Ureter (tissue), 1 donor: ENCODE measurements at places on chromosomes 16 and 17. TPM values are rescaled to one million over a fixed set of nuclear protein-coding genes. Genes with fewer than 3 reads are reported as not detected.

Gene KRTAP4-3
- total RNA-seq = not detected

GRCh38 chr17:71625330-71625729, 495.5 kb upstream of the SOX9 start:
- no peak for DNase-seq

GRCh38 chr17:48236681-48237134, 129.1 kb downstream of the SNX11 start:
- DNase-seq = no peak

- DNase-seq = peak; percentile 78
Measured at GRCh38 chr17:17445925-17446665, 30.7 kb upstream of the MED9 start.

DNA sequence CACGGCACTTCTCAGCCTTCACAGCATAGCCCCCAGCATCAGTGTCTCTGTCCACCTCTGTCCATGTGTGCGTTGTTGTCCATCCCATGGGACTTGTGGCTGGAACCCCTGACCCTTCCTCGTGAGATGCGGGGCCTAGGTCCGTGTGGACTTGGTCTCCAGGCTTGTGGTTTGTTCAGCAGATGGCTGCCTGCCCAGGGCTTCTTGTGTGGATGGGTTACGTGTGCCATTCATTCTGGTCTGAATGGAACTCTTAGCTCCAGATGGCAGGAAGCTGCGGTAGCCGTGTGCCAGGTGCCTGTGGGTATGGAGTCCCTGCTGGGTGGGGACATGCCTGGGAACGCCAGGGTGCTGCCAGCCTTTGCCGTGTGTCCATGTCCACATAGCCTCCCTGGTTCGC, 31.7 kb upstream of the NUDT16L1 start:
- no peak for DNase-seq

Gene NUDT7
- 8.7 TPM for total RNA-seq

DNA sequence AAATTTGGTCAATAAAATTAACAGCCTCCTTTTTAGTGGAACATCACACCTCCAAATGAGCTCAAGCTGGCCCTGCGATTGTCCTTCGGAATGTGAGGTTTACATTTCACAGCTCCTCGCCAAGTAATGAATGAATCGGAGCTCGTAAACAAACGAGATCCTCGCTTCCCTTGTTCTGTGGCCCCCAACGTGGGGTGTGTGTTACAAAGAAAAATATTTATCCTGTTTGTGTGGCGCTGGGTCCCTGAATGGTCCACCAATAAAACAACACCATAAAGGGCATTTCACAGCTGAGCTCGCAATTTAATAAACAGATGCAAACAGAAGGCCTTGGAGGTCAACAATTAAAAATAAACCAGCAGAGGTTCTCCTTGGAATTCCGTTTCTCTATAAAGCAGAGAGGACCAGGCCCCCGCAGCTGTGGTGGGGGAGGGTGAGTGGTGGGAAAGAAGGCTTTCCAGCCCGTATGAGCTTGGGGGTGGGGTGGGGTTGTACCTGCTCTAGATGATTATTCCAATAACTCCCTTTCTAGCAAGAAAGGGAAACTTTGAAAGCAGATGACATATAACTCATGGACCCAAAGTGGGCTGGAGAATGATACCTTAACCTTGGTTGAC, 393.9 kb upstream of the SALL1 start:
- no peak for DNase-seq

- DNase-seq = no peak
Measured at GRCh38 chr16:57592591-57593003, 35.8 kb upstream of the ADGRG1 start.

Gene LGALS9C
- not detected for total RNA-seq

GRCh38 chr16:68377667-68378393, 67.0 kb downstream of the PRMT7 start:
- no peak for DNase-seq

GRCh38 chr16:82782715-82783251, 156.0 kb downstream of the CDH13 start:
- no peak for DNase-seq

DNA sequence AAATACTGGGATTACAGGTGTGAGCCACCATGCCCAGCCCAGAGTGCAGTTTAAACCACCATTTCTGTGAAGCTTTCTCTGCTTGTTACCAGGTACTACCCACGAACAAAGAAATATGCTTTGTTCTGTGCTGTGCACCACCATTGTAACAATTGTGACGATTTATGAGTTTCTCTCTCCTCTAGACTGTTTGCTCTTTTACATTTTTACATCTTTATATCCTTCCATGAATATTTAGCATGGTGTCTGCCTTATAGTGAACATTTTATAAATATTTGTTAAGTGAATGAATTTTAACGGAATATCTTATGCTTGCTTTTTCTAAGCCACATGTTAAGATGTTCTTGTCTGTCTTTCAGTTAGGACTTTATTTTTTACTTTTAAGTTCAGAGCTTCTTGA, 60.3 kb downstream of the OMG start:
- DNase-seq = no peak

Gene ABCC11
- total RNA-seq = 1.7 TPM

DNA sequence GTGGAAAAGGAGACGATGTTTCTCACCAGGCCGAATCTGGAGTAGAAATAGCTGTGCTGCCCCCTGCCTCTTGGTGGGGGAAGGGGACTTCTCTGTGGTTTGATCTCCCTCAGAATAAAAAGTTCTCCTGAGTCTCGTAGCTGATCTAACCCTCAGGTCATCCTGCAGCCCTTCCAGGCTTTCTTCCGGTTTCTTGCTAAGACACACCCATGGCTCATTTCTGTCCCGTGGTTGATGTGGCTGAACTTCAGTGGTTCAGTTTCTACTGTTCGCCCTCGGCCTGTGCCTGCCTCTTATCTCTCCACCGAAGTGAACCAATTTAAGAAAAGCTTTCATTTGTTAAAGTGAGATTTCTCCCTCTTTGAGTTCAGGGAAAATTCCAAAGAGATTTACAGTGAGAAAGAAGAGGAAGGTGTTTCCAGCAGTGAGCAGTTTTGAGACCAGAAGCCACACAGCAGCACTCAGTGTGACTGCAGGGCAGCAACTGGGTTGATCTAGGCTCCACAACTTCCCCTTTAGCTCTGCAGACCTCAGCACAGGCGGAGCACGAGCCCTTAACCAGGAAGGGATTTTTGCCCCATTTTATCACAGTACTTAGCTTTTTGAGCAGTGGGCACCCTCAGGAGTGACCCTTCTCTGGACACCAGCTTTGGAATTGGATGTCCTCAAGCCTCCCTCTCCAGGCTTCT, 34.9 kb upstream of the CACNG5 start:
- DNase-seq = no peak

DNA sequence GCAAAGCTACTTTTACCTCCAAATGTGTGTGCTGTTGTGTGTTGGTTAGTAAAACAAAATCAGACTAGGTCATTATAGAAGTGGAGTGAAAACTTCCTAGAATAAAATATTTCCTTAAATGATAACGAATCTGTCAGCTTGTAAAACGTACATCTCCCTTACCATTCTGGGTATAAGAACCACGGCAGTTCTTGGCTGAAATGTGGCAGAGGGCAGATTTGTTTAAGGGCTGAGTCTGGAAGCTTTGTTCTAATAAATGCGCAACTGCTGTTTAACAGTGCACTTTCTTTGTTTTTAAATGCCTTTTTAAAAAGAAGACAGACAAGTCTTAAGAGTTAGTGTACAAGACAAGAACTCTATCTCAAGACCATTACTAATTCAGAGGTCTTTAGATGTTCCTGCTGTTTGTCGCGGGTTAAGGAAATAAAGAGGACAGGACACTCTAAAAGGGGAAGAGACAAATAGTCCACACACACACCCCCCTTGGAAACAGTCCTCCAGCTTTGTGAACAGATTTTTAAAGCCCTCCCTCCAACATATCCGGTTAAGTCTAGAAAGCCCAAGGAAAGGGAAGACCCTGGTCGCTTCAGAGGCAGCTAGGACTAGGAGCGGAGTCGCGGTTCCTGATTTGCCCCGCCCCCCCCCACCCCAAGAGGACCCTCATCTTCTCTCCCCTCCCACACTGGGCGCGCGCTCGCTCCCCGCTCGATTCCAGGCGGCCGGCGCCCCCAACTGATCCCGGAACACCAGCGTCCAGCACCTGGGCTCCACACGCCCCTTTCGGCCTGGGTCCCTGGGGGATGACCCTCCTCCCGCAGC, 658 bp downstream of the SYNRG start:
- DNase-seq = no peak

Gene SUZ12
- 25.9 TPM for total RNA-seq

Gene ACSM2A
- total RNA-seq = not detected

Gene TBKBP1
- total RNA-seq = 9.2 TPM

GRCh38 chr16:85677383-85677967, 11.3 kb downstream of the GINS2 start:
- no peak for DNase-seq

DNA sequence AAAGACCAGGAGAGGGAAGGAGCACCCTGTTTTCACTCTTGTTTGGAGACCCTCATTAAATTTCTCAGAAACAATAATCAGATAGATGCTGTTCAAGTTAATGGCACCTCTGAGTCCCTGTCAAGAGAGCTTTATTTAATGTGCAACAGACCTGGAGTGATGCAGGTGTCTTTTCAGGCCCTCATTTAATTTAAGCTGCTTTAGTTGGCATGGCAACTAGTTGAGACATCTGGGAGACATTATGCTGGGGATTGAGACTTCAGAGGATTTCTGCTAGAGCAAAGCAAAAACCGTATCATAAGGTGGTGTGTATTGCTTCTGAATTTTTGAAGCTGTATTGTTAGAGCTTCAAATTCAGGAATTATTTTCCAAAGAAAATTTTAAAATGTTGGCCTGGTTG, 108.5 kb downstream of the NLK start:
- no peak for DNase-seq

DNA sequence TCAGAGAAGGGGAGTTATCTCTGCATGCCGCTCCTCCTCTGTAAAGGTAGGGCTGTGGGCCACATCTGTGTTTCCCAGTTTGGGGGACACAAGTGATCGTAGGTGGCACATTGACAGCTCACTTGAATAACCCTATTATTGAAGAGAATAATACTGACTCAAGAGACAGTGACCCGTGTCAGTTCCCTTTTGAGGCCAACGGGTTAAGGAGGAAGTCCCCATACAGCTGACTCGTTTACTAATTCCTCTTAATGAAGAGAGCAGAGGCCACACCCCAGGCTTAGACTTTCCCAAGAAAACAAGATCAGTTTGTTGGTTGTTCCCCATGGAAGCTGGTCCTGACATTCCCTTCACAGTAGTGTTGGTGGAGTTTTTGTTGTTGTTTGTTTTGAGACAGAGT, 33.0 kb downstream of the IL4R start:
- no peak for DNase-seq

Gene PTX4
- total RNA-seq = 0.34 TPM

- no peak for DNase-seq
Measured at GRCh38 chr17:35065880-35066279, 2.4 kb upstream of the RFFL start.

DNA sequence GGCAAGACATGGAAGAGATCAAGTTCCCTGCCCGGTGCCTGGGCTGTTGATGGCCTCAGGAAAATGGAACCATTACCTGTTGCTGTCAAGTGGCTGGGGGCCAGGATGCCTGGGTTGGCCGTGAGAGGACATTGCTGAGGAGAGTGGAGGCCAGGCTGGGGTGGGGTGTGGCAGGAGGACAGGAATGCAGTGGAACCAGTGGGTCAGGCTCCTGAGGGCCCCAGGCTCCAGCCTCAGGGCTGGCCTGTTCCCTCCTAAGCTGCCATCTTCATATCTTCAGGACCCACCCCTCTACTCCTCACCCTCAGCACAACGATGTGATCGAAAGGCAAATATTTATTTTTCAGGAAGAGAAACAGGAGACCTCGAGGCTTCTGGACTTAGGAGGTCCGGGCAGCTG, 8.5 kb upstream of the YPEL3 start:
- DNase-seq = peak; percentile 72

Gene CAPN15
- total RNA-seq = 60.1 TPM

DNA sequence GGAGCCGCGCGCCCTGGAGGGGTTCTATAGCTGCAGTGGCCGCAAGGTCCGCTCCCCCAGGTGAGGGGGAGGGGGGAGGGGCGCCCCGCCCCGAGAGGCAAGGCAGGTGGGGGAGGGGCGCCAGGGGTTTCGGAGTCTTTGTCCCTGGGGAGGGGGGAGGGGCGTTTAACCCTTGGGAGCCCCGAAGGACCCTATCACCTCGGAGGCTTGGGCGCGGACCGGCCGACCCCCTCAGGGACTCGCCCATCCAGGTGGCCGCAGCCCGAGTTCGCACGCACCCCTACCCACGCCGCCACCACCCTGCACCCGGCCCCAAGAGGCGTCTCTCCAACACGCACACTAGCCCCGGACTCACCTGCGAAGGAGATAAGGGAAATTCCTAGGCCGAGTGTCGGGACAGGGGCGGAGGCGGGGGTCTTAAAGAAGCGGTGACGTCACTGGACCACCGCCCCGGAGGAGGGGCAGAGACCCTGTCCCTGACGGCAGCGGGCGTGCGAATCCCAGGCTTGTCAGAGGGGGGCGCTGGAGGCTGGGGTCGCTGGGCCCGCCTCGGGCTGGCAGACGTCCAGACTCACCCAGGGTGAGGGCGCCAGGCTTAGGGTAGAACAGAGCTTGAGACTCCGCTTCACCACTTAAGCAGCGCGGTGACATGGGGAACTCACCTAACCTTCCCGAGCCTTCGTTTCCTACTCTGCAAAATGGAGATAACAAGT, at the start of gene CLDN6:
CLDN6 (minus strand) TSS at position 390 of the 713 bp plus-strand sequence. CDS start 2,162 bp downstream, outside the sequence.
- DNase-seq = no peak

GRCh38 chr17:79045842-79046196, 21.9 kb downstream of the C1QTNF1 start:
- peak; percentile 81 for DNase-seq

- DNase-seq = no peak
Measured at GRCh38 chr16:48479955-48480354, 94.7 kb upstream of the SIAH1 start.

DNA sequence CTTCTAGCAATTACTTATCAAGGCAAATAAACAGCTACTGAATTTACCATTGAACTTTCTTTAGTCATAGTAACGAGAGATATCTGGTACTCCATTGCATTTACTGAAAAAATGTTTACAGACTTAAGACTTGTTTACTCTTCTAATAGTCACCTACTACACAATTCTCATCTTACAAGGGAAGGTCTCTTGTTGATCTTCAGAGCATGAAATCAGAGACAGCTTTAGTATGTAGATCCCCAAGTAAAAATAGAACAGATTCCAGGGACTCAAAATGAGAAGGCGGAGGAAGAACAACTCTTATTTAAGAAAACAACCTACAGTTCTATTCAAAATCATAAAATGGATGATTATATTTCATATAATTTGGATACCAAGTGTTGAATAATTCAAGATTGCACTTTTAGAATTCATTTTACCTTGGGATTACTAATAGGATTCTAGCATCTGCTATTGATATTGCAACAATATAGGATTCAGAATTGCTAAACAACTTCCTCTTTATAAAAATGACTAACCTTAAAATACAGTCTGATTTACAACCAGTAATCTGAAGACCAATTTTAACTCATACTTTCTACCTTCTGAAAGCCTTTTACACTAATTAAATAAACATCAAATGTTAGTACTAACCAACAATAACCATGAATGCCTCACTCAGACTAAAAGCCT, 20.8 kb downstream of the UBE2G1 start:
- no peak for DNase-seq

Gene BCAS3
- total RNA-seq = 57.9 TPM

- no peak for DNase-seq
Measured at GRCh38 chr16:87114832-87115231, 202.4 kb downstream of the C16orf95 start.

GRCh38 chr16:73347500-73348375, 299.8 kb upstream of the ZFHX3 start:
- DNase-seq = no peak

- DNase-seq = peak; percentile 52
Measured at GRCh38 chr17:12665263-12666210, at the start of gene MYOCD. Gene MYOCD, plus strand, starts transcription at chr17:12665890. Its CDS starts 299 bp downstream, at chr17:12666189.

GRCh38 chr16:58333985-58334384, 39.2 kb upstream of the PRSS54 start:
- no peak for DNase-seq

Gene MSLN
- total RNA-seq = 1.4 TPM

- no peak for DNase-seq
Measured at GRCh38 chr17:45974916-45975630, 24.0 kb upstream of the STH start.
